Activated CD8-positive, alpha-beta T cell treated with anti-CD3 and anti-CD28 coated beads for 36 hours (primary cell): ENCODE measurements at places on chromosomes 13 and 19.

DNA sequence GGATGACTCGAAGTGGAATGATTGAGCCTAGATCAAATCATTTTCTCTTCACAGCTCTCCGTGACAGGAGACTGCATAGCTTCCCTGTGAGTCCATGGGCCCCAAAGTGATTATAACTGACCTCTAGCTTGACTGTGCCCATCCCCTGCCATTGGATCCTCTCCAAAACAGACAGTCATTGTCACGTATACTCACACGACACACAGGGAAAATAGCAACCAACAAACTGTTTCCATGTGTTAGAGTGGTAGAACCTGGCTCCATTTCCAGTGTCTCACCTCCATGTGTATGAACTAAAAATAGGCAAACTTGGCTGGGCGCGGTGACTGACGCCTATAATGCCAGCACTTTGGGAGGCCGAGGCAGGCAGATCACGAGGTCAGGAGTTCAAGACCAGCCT, 48.8 kb upstream of the NPAS1 start:
- H3K36me3 ChIP-seq = peaks cover 2% of the 10 kb centered on the region
- peaks cover 17% of the 10 kb centered on the region for H3K4me1 ChIP-seq
- no peak for DNase-seq
- no peaks in the 10 kb centered on the region for H3K27me3 ChIP-seq
- no peak overlapping the region for H3K27ac ChIP-seq

- no peaks in the 10 kb centered on the region for H3K36me3 ChIP-seq
- H3K27ac ChIP-seq = no peak overlapping the region
- no peak overlapping the region for H3K4me3 ChIP-seq
- no peak for DNase-seq
Observed at GRCh38 chr13:84050536-84050935, 168.3 kb upstream of the SLITRK1 start.

GRCh38 chr13:99663185-99663825, 162.0 kb downstream of the TM9SF2 start:
- H3K4me3 ChIP-seq = no peak overlapping the region
- peaks cover 19% of the 10 kb centered on the region for H3K4me1 ChIP-seq
- H3K27ac ChIP-seq = no peak overlapping the region
- DNase-seq = no peak
- H3K36me3 ChIP-seq = no peaks in the 10 kb centered on the region

GRCh38 chr19:5141129-5141849, 172.4 kb downstream of the KDM4B start:
- H3K27me3 ChIP-seq = no peaks in the 10 kb centered on the region
- H3K27ac ChIP-seq = no peak overlapping the region
- DNase-seq = peak; percentile 39
- no peak overlapping the region for H3K4me3 ChIP-seq
- H3K36me3 ChIP-seq = peaks cover 44% of the 10 kb centered on the region

- DNase-seq = peak; percentile 75
- peak overlapping the region; percentile 83 for H3K27ac ChIP-seq
- peak overlapping the region; percentile 33 for H3K4me3 ChIP-seq
Observed at GRCh38 chr19:5627395-5627904, 4.6 kb downstream of the SAFB start.

DNA sequence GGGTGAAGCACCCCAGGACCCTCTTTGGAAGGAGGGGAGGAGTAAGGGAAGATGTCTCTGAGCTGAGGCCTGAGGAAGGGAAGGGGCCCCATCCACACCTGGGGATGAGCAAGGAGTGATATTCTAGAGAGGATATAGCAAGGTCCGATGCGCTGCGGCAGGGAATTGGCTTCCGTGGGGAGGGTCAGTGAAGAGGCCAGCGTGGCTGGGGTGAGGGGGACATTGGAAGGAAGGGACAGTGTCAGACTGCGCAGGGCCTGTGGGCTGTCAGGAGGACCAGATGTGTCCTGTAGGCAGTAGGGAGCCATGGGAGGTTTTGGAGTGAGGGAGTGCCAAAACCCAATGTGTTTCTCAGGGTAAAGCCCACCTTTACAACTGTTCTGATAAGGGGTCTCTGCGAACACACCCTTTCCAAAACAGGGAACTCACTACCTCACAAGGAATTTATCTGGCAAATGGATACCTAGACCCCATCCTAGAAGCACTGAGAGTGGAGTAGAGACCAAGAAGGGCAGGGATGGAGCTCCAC, 3.7 kb downstream of the LMTK3 start:
- H3K27me3 ChIP-seq = no peaks in the 10 kb centered on the region
- H3K4me3 ChIP-seq = no peak overlapping the region
- H3K36me3 ChIP-seq = no peaks in the 10 kb centered on the region
- no peak overlapping the region for H3K27ac ChIP-seq
- H3K4me1 ChIP-seq = peaks cover 10% of the 10 kb centered on the region
- DNase-seq = no peak

DNA sequence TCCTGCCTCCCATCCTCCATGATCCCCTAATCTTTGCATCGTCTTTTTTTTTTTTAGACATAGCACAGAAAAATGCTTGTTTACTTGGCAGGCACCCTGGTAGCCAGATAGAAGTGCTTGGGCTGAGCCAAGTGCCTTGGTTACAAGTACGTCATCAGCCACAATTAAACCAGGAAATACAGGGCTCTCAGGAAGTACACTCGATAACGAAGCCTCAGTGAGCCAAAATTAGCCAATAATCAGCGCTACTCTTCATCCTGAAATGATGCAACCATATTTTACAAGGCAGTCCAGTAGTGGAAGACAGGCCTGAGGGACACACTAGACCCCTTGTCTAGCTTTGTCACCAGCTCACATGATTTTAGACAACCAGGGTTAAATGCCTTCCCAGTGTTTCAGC, 194.0 kb upstream of the NBEA start:
- H3K27me3 ChIP-seq = peaks cover 13% of the 10 kb centered on the region
- DNase-seq = no peak
- H3K36me3 ChIP-seq = no peaks in the 10 kb centered on the region
- H3K4me3 ChIP-seq = no peak overlapping the region
- H3K27ac ChIP-seq = no peak overlapping the region

GRCh38 chr19:33487901-33488800, 33.4 kb downstream of the PEPD start:
- no peaks in the 10 kb centered on the region for H3K27me3 ChIP-seq
- no peak overlapping the region for H3K4me3 ChIP-seq
- DNase-seq = no peak
- no peaks in the 10 kb centered on the region for H3K4me1 ChIP-seq

DNA sequence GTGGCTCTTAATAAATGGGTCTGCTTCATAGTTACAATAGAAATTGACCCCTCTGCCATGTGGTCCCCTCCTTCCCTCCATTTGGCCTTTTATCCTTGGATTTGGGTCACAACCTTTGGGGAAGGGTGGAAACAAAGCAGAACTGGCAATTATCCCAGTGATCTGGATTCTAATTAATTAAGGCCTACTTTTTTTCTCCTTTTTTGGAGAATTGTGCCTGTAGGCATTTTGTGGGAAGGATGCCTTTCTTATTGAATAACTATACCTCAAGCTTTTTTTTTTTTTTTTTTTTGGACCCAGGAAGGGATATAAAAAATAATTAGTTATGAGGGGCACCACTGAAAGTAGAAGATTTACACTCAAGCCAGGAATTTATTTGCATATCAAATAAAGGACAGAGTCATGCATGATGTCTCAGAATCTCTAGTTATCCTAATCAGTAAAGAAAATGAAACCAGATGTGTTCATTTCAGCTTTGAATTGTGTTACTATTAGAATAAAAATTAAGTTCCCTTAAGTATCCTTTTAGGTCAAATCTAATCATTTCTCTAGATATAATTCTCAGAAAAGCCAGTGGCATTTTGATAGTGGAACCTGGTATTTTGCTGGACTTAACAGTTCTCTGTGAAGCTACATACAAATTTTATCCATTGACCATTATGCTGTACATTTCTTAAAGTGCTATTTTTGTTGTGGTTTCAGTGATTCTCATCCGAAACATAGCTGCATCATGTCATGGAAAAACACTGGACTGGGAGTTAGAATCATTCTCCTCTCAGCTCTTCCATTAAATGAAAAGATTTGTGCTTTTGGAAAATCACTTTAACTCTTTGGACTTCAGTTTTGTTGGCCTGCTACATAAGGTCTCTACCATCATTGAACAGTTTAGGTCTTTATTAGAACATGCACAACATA, 129.3 kb downstream of the KCNRG start:
- peaks cover 8% of the 10 kb centered on the region for H3K4me1 ChIP-seq
- no peak for DNase-seq

- H3K27me3 ChIP-seq = peaks cover 31% of the 10 kb centered on the region
- H3K27ac ChIP-seq = no peak overlapping the region
- no peaks in the 10 kb centered on the region for H3K36me3 ChIP-seq
- H3K4me3 ChIP-seq = no peak overlapping the region
Observed at GRCh38 chr13:113126265-113127150, 3.9 kb downstream of the F10 start.
